Stimulated activated CD8-positive, alpha-beta memory T cell treated with anti-CD3 and anti-CD28 coated beads, Interleukin-4, amount 100 ng/mL, for 4 hours (primary cell): ENCODE measurements at places on chromosomes 4 and X.

GRCh38 chrX:118324588-118324987 is 21.3 kb upstream of the WDR44 start:
- no peak for DNase-seq

DNA sequence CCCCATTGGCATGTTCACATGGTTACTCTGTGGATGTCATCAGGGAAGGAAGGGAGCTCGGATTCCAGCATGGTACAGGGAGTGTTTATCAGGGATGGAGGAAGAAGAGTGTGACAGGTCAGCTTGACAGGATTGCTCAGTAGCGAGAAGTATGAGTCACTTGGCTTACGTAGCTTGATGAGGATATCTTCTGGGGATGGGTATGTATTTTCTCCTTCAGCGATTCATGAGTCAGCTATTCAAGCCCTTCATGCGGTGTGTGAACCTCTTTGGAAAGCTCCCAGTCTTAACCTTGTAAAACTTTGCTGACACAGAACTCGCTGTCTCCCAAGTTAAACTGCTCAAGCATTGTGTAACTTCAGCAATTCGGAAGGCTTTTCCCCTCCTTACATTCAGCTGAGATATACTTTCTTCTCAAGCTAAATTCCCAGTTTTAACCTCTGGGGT is 275.4 kb downstream of the ARHGAP10 start:
- no peak for DNase-seq

DNA sequence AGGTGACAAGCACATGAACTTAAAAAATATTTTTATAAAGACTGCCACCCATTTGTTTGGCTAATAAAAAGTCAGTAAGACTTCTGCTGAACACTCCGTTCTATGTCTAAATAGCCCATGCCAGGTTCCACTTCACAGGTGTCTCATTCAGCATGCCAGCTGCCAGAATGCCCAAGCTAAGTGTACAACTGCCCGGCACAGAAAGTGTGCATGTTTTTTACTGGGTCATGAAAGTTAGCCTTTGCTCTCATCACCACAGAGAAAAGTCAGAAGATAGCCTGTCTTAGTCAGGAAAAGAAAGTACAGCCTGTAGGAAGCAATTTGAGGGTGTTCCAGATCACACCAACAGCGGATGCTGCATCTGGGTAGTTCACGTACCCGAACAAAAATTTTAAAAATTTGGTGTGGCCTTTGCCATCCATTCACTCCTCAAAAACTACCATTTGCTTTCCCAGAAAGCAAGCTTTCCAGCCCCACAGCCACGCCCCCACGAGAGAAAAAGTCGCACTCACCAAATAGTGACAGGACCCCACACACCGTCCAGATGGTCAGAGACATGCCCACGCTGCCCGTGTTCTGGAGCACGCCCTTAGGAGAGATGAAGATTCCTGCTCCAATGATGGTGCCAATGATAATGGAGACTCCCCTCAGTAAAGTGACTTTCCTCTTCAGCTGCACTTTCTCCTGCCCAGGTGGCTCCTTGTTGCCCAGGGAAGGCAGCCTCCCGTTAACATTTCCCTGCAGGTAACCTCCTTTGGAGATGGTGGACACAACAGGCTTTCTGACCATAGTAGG is 671 bp downstream of the SLC7A11 start:
- no peak for DNase-seq

DNA sequence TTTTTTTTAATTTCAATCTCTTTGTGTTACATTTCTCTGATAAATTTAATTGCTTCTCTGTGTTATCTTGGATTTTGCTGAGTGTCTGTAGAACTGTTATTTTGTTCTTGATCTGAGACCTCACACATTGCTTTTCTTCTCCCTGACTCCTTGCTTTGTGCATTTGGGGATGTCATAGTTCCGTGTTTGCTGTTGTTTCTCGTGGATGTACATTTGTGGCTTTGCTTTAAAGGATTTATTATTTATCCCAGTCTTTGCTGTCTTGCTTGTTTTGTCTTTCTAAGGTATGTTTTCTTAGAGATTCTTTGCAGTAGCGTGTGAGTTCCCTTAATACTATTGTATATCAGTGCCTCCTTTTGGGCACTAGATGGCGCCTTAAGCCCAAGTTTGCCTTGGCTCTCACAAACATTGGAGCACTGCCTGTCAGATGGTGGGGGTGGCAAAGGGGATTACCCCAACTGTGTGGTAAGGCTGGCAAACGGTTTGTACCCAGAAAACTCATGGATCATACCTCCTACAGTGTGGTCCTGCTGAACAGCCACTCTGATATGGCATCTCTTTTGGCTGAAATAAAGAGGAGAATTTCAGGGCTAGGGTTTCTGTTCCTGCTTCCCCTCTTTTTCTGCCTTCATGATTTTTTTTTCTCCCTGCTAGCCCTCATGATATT is 96.4 kb downstream of the PGRMC2 start:
- peak; percentile 49 for DNase-seq

DNA sequence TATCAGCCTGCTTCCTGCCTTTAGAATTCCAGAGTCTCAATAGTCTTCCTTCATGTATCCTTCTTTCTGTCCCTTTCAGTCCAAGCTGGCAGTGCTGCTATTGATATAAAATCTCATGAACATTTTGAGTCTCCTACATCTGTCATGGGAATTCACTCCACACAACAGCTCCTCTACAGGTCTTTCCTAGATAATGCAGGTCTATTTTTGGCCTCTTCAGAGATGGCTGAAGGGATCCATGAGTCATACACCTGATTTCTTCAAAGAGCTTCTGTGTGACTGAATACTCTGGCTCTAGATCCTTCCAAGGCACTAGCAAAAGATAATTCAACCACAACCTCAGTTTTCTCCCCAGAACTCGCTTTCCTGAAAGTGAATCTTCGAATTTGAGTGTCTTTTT is 115.4 kb downstream of the STPG2 start:
- no peak for DNase-seq

- no peak for DNase-seq
These were observed 26.0 kb downstream of the MANBA start for GRCh38 chr4:102734591-102735385.

GRCh38 chrX:130805903-130806302 is 97.1 kb downstream of the ENOX2 start:
- DNase-seq = no peak

- no peak for DNase-seq
These were observed 179.2 kb upstream of the HCCS start for GRCh38 chrX:10931976-10932375.

GRCh38 chr4:120616041-120616440 is 306.5 kb downstream of the PRDM5 start:
- no peak for DNase-seq

GRCh38 chr4:22203711-22204011 is 255.1 kb upstream of the KCNIP4 start:
- no peak for DNase-seq

DNA sequence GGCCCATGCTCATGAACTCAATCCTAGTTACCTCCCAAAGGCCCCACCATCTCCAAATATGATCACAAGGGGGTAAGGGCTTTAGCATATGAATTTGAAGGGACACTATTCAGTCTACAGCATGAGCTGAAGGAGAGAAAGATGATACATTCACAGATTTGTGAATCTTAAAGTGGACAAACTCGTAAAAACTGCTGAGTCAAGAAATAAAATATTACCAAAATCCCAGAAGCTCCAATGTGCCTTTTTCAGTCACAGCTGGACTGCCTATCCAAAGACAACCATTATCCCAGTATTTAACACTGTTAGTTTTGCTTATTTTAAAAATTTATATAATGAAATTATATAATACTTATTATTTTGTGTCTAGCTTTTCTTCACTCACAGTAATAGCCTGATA is 109.0 kb downstream of the CXXC4 start:
- no peak for DNase-seq

GRCh38 chr4:89759426-89759825 is 77.5 kb downstream of the SNCA start:
- DNase-seq = no peak

DNA sequence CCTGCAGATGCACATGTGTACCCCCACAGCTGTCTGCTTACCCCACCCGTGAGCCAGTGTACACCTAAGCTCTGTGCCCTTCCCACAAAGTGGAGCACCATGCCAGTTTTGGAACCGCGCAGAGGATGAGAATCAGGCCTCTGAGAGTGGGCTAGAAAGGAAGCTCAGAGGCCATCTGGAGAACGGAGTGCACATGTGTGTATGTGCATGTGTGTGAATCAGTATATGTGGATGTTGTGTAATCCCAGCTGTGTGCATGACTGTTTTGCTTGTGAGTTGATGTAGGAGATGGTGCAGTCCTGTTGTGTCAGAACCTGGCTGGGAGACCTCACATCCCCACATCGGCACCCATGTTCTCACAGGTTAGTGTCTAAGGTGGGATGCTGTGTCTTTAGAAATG is 93.0 kb downstream of the DRD5 start:
- DNase-seq = no peak

DNA sequence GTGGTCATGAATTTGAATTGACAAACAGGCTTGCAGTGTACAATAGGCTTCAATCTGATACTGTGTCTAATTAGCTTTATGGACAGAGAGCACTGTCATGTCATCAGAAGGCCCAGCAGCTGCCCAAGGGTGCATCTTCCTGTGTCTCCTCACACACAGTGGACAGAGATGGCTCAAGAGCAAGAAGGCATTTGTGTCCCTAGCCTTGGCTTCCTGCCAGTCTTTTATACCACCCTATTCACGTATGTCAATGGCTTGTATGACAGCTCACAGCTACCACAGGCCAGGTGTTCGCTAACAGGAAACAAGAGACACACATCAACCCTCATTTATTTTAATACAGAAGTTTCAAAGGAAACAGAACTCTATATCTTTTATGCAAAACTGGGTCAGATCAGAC is 874.0 kb upstream of the AGA start:
- no peak for DNase-seq

DNA sequence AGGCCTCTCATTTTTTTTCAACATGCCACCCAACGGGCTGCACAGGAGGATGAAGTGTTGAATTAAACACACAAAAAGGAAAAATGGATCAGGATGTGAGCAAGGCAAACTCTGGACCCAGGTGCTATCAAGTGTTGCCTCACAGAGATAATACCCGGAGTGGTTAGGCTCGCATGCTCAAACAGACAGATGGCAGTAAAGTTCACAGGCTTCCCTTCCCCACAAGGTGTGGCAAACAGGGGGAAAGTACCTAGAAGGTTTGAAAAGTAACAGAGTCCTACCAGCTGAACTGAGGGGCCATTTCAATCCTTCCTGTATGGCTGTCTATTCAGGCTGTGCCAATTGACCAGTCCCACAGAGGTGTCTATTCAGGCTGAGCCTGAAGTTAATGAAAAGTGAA is 123.9 kb upstream of the GC start:
- DNase-seq = no peak

DNA sequence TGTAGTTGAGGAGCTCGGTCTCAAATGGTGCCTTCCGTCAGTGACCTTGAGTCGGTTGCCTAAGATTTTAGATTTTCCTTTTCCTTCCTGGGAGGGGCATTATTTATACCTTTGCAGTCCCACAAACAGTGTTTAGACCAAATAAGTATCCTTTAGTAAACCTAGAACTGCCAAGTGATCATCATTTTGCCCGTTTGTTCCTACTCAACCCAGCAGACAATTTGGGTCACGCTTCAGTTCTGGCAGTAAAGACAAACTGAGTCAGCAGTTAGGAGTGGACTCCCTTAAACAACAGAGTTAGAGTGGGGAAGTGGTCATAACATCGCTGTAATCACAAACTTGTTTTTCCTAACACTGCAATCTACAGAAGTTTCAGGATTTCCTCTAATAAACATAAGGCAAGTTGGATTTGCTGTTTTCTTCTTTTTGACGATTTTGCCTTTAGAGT is 777 bp upstream of the WDFY3 start:
- no peak for DNase-seq

- peak; percentile 9 for DNase-seq
These were observed 253.5 kb upstream of the GATB start for GRCh38 chr4:152014280-152014679.

DNA sequence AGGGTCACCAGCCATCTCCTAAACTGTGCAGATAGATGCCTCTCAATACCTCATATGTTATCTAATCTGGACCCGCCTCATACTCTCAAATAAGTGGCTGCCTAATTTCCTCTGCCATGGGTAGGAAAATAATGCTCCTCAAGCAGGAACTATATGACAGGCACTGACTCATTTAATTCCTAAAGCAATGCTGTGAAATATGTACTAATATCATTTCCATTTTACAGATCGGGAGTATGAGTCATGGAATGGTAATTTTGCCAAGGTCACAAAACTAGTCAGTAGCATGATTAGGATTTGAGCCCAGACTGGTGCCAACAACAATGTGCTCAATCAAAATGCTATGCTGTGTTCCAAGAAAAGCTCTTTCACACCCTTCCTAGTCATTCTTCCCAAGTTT is 3.0 kb upstream of the NXT2 start:
- no peak for DNase-seq

DNA sequence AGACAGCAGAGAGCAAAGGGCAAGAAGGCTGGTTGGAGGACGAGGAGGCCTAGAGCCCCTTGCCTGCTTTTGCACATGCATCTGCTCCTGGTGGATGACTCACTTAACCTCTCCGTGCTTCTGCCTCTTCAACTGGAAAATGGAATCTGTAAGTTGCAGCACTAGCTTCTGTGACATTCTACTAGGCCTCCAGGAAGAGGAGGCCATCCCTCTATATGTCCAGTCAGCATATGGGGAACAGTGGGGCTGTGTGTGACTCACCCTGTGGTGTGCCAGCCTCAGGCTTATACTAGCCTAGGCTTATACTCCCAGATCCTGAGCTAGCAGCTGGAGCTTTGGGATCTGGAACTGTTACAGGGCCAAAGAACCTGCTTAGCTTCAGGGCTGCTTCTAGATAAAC is 36.0 kb downstream of the RTL9 start:
- DNase-seq = no peak

DNA sequence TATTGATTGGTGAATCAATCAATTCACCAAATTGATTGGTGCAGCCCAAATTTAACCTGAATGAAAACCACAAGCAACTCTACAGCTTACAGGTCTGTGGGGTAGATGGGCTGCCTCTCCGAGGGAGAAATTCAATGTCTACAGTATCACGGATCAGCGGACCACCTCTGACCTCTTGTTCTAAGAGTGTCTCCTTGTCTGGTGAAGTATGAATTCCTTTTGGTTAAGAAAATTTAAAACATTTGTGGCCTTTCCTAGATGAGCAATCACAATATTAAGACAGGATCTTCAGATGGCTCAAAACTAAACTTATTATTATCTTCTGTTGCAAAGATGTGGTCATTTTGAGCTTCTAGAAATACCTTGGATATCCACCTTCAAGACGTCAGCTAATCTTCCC is 153.3 kb downstream of the IL15 start:
- DNase-seq = no peak

- no peak for DNase-seq
These were observed 886.2 kb downstream of the ARAP2 start for GRCh38 chr4:35358001-35358584.

- no peak for DNase-seq
These were observed 54.5 kb upstream of the BCOR start for GRCh38 chrX:40152173-40152711.
